ENCODE measurements at places on chromosomes 1 and 21.
A peak's percentile ranks its signal among the peaks of the same experiment; 100 is the strongest.

DNA sequence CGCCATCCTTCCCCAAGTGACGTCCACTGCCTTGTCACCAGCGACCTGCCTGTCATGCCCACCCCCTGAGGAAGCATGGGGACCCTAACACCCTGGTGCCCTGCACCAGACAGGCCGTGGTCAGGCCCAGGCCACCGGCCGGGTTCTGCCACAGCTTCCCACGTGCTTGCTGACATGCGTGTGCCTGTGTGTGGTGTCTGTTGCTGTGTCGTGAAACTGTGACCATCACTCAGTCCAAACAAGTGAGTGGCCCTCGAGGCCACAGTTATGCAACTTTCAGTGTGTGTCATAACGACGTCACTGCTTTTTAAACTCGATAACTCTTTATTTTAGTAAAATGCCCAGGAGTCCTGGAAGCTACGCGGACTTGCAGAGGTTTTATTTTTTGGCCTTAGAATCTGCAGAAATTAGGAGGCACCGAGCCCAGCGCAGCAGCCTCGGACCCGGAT lies 8.5 kb upstream of the CTRC start:
- no peak for DNase-seq

- no peak for DNase-seq
Observed at GRCh38 chr1:23673086-23673813, 18.4 kb upstream of the RPL11 start.

- DNase-seq = no peak
Observed at GRCh38 chr1:8945568-8945967, at the start of gene CA6. CA6 (plus strand) TSS chr1:8945868; CDS start chr1:8945887, 19 bp downstream.

- DNase-seq = peak; percentile 74
Observed at GRCh38 chr1:200488375-200489165, 78.7 kb upstream of the ZNF281 start.

DNA sequence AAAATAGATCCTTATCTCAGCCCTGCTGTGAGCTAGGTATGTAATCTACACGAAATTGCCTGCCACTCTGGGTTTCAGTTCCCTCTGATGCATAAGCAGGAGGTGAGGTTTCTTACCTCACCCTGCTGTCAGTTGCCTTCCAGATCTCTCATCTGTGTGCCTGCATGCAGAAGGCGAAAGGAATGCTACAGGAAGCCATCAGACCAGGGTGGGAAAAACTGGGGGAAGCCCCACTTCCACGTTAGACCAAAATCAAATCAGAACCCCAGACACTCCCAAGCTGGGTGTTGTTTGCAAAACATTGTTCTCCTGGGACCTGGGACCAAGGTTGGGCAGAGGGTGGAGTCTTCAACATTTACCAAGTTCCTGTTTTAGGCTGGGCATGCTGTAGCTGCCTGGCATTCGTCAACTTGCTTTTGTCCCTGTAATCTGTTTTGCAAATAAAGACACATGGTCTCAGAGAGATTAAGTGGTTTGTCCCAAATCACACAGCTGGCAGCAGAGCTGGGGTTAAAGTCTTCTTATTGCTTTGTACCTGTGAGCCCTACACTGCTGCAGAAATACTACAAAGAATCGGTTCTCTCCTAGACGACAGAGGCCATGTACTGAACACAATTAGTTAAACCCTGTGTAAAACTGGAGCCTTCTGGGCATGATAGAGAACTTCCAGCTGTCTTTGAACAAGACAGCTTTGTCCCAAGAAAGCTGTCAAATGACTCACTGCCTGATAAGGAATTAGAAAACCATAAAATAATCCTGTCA lies 389.7 kb upstream of the RUNX1 start:
- no peak for DNase-seq

DNA sequence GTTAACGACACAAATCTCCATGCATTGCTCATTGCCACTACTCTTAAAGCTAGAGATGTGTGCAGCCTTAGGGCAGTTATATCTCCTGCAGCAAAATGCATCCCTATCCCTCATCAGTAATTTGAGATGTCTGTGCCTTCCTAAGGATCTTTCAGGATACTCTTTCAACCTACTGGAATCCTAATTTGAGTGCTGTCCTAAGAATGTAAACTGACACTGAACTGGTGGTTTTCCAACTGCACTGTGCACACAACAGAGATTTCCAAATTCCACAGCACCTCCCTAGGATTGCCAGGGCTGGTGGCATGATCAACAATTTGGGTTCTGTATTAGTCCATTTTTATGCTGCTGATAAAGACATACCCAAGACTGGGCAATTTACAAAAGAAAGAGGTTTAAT lies 193.9 kb downstream of the LTN1 start:
- DNase-seq = peak; percentile 35

DNA sequence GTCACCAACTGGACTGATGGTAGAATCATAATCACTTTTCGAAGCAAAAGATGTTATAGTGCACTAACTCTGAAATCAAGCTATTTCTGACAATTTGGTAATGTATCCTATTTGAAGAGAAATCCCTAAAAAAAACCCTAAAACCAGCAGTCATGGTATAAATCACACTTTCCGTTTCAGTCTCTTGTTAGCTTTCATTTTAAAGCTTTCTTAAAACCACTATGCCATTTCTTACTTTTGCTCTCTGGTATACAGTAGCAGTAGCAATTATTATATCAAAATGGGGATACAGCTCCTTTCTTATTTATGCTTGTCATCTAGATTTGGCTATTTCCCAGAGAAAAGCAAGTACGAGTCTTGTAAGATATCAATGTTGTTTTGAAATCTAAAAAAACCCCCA lies 323.3 kb downstream of the KCTD3 start:
- no peak for DNase-seq

GRCh38 chr1:112983537-112984131 lies 27.6 kb upstream of the SLC16A1 start:
- no peak for DNase-seq

DNA sequence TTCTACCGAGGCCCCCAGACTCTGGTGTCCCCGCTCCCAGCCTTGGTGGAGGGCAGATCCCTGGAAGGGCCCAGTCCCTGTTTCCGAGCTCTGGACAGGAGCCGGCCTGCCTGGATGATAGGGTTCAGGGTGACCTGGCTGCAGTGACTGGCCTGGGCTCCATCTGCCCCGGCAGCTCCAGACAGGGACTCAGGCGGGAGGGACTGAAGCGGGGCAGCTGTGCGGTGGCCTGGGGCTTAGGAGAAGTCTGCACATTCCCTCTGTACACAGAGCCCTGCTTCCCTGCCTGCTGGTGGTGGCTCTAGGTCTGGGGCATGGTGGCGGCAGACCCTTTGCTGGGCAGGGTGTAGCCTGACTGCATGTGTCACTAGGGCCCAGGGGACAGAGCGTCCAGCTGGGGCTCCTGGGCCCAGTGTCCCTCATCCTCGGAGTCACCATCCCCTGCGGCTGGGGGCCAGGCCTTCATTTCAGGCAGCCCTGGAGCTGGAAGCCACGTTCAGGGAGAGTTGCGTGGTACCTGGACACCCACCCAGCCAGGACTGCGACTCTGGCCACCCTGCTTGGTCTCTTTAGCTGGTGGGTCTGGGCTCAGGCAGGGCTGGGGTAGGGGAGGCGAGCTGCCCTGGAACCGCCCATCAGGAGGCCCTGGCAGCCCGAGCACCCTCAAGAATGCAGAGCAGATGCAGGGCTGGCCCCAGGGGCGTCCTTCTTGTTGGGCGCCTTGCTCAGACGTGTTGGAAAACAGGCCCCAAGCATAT lies 9.6 kb downstream of the ARHGEF16 start:
- DNase-seq = no peak

DNA sequence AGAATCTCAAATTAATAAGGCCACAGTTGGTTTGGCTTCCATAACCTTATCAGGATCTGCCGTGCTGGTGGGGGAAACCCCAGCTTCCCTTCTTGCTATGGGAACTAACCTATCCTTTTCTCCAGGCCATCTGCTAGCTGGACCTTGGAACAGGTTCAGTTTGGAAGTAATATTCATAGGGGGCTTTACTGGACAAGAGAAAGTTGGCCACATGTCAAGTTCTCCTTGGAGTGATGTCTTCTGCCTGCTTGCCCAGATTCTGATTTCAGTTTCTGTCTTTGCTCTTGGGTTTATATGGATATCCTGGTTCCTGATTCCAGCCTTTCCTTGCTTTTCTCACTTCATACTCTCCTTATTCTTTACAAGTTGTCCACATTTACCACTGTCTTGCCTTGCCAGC lies 279.6 kb downstream of the ASTN1 start:
- DNase-seq = no peak

- DNase-seq = no peak
Observed at GRCh38 chr21:43879348-43880110, 14.5 kb downstream of the AGPAT3 start.

GRCh38 chr1:94109478-94109877 lies 11.5 kb downstream of the ABCA4 start:
- DNase-seq = no peak

DNA sequence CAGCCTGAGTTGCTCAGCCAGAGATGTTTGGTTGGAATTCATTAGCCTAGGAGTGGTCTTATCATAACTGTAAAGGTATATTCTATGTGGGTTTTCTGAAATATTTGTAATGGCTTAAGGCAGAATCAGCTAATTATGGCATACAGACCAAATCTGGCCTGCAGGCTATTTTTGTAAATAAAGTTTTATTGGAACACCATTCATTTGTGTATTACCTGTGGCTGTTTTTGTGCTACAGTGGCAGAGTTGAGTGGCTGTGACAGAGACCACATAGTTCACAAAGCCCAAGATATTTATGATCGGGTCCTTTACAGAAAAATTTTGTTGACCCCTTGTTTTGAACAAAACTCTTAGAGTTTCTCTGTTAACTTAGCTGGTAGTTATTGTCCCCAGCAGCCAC lies 7.4 kb upstream of the DDOST start:
- DNase-seq = no peak

DNA sequence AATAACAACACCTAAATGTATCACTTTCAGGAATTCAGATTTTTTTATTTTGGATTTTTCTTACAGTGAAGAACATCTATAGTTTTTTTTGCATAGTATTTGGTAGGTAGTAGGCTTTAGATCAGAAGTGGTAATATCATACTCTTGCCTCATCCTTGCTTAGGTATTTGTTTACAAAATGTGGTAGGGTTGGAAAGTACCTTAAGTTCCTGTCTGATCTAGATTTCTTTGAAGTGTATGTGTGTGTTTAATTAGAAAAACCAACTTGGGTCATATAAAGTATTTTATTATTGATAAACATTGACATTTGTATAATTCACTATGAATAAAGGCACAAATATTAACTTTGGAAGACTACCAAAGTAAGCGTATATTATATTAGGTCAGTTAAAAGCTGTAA lies 85.3 kb upstream of the GPR88 start:
- no peak for DNase-seq

DNA sequence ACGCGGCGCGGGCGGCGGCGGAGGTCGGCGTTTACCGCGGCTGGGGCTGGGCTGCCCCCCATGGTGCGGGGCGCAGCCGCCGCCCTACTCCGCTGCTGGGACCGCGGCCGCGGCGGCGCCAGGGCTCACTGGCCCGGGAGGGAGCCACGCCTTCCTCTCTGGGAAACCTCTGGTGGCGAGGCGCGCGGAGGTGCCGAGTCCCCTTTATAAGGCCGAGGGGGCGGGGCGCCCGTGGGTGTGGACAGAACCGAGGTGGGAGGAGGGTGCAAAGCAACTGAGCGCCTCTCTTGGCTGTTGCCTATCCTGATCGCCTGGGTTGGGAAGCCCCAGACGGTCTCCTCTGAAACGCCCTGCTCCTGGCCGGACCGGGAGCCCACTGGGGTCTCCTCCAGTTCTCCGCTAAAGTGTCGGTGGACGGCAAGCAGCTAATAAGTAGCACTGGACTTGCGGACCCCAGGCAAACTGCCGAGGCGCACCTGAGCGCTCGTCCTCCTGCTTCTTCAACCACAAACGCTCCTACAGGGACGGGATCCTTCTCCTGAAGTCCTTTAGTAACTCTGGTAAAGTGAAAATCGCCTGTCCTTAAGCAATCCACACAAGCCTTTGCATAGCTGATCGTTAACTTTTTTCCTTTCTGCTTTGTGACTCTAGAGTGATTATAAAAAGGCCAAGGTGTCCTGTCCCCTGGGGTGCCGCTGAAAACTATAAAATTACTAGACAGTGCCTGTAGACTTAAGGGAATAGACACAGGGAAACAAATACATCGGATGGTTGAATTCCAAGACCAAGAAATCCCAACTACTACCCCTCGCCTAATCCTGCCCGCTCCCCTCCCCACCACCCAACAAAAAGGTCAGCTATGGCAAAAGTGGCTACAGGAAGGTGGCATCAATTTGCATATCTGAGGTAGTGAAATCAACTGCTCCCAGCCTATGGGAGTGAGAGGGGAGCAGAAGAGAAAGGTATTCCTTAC lies at the start of gene PTGER3:
TSS of gene PTGER3 (minus strand) at position 182 of the 973 bp plus-strand sequence. CDS start 239 bp downstream, outside the sequence.
- no peak for DNase-seq

DNA sequence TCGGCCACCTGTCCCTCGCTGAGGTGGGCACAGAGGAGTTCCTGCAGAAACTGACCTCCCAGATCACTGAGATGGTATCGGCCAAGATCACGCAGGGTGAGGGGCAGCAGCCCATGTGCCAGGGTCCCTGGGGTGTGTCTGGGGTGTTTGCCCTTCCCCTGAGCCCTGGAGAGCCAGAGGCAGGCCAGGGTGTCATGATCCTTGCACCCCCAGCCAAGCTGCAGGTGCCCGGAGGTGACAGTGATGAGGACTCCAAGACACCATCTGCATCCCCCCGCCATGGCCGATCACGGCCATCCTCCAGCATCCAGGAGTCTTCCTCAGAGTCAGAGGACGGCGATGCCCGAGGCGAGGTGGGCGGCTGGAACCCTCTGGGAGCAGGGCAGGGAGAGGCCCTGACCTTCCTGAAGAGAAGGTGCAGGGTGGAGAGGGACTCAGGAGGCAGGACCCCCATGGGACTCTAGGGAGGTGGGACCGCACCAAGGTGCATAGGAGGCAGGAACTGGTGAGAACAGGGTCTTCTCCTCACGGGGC lies 69.5 kb downstream of the TRIM11 start:
- no peak for DNase-seq

GRCh38 chr1:111507411-111508201 lies 4.2 kb upstream of the ADORA3 start:
- peak; percentile 31 for DNase-seq

GRCh38 chr1:111541721-111542120 lies 38.3 kb upstream of the ADORA3 start:
- peak; percentile 22 for DNase-seq

DNA sequence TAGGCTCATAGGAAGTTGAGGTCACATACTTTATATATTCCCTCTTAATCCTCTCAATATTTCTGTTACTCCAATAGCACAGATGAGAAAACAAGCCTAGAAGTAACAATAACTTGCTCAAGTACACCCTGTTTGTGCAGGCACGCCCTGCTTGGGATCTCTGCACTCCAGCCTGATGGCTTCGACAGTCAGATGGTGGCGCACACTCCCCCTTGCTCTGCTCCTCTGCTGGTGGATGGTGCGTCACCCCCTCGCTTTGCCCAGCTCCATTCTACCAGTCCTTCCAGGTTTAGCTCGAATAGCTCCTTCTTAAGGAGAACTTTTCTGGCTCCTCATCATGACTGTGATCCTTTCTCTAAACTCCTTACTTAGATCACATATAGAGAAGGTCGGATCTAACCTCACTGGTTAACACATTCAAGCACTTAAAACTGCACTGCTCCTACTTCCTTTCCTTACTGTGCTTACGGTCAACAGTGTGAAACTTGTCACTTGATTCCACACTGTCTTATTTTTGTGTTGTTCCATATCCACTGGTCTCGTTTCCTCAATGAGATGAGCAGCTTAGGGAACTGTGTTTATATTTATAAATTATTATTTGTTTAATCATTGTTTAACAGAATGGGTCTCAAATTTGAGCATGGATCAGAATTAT lies 3.0 kb downstream of the TSPAN2 start:
- no peak for DNase-seq

Data from fibroblast of skin of left quadriceps (primary cell).